ENCODE measurements at places on chromosomes 16 and 17.

DNA sequence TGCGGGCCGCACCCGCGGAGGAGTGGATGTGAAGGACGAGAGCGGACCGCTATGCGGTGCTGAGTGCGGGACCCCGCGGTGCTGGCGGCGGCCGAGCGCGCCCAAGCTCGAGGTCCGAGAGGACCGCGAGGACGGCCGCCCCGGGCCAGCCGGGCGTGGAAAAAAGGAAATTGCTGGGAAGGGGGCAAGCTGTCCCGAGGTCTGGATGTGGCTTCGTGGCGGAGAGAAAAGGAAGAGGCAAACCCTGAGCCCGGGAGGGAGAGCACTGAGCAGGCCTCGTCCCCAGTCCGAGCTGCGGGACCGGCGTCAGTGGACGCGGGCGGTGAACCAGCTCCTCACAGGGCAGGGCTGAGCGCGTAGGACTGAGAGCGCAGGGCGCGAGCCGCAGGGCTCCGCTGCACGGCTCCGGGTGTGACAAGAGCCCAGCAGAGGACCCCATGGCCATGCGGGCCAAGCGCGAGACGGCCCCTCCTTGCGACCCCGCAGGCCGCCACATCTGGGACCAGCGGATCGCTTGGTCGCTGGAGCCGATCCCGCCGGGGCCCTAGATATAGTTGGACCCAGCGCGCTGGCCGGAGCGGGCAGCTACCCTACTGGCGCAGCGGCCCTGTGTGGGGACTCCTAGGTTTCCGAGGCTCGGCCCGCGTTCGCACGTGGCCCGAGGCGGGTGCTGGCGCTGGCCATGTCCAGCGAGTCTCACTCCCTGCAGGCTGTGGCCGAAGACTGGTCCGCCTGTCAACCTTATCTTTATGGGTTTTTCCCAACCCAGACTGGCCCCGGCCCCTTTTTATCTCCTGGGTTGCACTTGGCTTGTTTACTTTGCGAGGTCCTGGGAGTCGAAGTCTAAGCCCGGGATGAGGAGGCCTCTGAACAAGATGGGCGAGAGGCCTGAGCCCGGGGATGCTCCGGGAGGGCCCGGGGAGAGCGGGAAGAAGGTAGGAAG, 2.4 kb downstream of the TBX4 start:
- no peak for DNase-seq

- DNase-seq: no peak
Measured at GRCh38 chr17:75808905-75809621, 24.5 kb downstream of the UNK start.

DNA sequence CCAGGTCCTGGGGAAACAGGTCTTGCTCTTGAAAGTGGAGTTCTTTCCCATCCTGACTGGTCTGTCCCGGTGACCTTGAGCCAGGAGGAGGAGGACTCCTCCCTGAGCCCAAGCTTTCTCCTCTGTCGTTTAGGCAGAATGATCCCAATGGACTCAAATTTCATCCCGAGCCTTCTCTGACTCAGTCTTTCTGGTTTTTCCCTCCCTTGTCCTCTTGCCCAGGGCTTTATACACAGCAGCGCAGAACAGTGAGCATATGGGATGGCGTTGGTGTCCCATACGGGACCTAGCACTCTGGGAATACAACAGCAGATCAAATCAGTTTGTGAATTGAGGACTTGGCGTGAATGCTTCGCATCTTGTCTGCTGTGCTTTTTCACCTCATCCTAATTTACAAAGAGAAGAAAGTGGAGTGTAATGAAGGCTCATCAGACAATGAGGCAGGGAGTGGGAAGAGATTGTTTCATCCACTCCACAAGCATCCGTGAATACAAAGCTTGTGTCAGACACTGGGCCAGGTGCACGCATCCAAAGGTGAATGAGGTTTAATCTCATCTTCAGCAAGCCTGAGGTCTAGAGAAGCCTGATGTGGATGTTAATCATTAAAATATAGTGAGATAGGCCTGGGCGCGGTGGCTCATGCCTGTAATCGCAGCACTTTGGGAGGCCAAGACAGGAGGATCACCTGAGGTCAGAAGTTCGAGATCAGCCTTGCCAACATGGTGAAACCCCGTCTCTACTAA, 1.1 kb upstream of the XYLT1 start:
- no peak for DNase-seq

GRCh38 chr16:85202631-85203461, 90.6 kb upstream of the CIBAR2 start:
- DNase-seq: peak; percentile 94

DNA sequence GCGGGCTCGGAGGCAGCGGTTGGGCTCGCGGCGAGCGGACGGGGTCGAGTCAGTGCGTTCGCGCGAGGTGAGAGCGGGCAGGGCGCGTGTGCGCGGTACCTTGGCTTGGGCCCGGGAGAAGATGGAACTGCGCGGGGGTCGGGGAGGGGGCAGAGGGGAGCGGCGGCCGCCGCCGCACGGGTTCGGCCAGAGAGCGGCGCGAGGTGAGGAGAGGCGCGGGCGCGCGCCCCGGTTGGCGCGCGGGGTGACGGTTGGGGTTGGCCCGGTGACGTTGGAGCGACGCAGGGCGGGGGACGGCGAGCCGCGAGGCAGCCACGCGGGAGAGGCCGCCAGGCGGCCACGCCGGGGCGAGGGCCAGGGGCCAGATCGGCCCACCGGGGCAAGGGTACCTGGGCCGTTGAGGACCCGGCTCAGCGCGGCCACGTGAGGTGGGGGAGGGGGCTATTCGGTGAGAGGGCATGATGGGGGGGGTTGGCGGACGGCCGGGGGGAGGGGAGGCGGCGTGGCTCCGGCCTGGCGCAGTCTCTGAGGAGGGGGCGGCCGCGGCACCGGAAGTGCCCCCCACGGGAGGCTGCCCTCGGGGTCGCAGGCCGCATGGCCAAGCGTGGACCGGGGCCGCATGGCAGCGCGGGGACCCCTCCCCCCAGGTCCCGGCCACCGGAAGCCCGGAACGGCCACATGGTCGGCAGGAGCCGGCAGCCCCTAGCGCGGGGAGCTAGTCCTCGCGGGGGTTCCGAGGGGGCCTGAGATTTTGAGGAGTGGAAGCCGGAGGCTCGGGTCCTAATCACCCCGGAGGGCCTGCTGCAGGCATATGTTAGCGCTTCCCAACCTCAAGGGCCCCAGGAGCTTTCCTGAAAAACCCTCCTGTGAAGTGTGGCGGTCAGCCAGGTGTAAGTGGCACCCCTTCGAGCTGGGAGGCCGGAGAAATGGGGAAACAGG, 527 bp downstream of the EIF5A start:
- DNase-seq: no peak

DNA sequence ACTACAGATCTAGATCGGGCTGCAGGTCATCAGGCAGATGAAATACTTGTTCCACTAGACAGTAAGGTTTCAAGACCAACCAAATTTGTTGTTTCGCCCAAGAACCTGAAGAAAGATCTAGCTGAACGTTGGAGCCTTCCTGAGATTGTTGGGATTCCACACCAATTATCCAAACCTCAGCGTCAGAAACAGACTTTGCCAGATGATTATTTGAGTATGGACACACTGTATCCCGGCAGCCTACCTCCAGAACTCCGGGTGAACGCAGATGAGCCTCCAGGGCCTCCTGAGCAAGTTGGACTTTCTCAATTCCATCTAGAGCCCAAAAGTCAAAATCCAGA, 14.4 kb downstream of the LRRC37B start:
- no peak for DNase-seq

DNA sequence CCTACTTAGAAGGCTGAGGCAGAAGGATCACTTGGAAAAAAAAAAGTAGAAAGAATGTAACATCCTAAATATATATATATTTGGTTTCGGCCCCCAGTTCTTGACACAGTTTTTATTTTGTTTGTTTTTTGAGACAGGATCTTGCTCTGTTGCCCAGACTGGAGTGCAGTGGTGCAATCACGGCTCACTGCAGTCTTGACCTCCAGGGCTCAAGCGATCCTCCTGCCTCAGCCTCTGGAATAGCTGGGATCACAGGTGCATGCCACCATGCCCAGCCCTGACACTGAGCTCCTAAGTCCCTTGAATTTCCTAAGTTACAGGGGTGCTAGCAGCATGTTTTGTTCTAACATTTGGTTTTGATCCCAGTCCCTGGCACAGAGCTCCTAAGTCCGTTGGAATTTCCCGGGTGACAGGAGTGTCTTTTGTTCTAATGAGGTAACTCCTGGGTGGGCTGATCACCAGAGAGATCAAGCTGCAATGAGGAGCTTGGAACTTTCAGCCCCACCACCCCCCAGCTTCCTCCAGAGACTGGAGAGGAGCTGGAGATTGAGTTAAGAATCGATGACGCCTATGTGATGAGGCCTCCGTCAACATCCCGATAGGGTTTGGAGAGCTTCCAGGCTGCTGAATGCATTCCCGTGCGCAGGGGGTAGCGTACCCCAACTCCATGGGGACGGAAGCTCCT, 20.0 kb downstream of the MXRA7 start:
- DNase-seq: no peak

GRCh38 chr17:17437461-17437860, 39.3 kb upstream of the MED9 start:
- no peak for DNase-seq

DNA sequence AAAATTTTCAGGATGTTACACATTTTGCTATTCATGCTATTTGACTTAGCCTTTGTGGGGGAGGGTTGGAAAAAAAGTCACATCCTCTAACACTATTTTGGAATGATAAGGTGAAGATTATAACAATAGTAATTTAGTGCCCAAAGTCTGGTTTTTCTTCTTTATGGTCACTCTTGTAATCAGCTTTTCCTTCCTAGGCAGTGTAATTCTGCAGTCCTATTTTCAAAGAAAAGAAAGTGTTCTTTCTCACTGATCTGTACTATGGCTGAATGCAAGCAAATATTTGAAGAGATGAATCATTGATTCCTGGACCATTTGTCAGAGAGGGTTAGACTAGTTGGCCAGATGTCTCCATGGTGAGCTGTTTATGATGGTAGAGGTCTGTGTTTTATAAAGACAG, 8.4 kb downstream of the RSPRY1 start:
- DNase-seq: peak; percentile 71

DNA sequence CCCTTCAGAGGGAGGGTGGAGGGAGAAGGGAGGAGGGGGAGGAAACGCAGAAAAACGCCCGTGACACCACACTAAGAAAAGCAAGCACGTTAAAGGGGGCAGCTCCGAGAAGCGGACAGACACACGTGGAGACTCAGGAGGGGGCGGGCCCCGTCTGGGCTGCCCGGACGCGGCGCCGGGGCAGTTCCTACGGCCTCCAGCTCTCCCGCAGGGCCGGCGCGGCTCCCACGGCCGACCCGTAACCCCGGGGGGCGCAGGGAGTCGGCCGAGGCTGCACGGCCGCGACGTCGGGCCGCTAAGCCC, 362 bp downstream of the KLHDC4 start:
- DNase-seq: no peak

DNA sequence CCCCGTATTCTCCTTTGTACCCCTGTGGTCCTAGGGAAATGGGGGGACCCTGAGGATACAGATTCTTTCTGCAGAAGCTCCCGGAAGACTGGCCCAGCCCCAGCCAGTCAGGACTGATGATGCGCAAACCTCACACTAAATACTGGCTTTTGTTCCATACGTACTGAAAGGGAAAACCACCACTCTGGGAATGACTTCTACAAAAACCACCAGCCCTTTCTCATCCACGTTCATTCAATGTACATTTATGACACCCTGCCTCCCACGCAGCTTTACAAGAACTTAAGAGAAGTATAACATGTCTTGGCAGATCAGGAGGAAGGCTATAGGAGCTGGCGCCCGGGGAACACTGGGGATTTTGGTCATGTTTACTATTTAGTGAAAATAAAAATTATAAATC, 70.6 kb downstream of the MARCHF10 start:
- DNase-seq: no peak

- DNase-seq: no peak
Measured at GRCh38 chr16:54931120-54932014, 702 bp downstream of the IRX5 start.

DNA sequence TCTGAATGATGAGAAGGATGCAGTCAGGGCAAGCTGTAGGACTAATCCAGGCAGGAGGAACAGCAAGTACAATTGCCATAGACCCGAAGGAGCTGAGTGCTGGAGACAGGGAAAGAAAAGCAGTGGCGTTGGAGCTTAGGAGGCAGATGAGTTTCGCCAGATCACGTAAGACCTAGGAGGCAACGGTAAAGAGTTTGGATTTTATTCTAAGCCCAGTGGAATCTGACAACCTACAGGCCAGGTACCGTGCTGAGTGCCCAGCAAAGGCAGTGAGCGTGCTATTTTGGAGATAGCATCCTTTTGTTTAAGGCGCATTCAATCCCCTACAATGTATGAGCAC, 1.2 kb downstream of the USP43 start:
- no peak for DNase-seq

DNA sequence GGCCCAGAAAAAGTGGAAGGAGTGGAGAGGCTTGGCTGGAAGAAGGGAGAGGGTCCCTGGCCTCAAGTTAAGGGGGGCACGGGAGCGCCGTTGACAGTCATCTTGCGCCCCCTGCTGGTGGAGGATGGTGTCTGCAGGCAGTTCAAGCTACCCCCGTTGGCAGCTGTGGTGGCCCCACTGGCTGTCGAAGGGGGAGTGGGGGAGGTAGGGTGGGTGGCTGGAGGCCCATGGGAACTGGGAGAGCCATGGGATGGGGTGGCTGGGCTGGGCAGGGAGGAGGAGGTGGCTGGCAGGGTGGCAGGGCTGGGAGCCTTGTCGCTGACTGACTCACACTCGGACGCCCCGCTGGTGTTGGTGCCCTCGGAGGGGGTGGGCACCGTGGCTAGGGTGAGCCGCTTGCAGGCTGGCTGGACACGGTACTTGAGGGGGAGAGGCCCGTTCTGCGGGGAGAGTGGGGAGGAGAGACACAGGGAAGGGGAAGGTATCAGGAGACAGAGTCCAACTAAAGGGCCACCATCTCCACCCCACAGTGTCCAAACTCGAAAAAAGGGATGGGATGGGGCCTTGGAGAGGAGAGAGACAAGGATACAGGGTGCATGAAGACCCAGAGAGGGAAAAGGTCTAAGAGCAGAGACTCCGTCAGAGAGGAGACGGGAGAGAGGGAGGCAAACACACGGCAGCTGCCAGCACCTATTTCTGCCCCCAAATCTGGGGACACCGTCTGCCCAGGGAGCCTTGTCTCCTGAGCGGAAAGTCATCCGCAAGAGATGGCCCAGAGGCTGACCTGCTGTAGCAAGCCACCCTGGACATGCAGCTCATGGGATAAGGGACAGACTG, 5.2 kb downstream of the CISD3 start:
- no peak for DNase-seq

GRCh38 chr16:28866454-28866804, 2.8 kb downstream of the SH2B1 start:
- DNase-seq: no peak

DNA sequence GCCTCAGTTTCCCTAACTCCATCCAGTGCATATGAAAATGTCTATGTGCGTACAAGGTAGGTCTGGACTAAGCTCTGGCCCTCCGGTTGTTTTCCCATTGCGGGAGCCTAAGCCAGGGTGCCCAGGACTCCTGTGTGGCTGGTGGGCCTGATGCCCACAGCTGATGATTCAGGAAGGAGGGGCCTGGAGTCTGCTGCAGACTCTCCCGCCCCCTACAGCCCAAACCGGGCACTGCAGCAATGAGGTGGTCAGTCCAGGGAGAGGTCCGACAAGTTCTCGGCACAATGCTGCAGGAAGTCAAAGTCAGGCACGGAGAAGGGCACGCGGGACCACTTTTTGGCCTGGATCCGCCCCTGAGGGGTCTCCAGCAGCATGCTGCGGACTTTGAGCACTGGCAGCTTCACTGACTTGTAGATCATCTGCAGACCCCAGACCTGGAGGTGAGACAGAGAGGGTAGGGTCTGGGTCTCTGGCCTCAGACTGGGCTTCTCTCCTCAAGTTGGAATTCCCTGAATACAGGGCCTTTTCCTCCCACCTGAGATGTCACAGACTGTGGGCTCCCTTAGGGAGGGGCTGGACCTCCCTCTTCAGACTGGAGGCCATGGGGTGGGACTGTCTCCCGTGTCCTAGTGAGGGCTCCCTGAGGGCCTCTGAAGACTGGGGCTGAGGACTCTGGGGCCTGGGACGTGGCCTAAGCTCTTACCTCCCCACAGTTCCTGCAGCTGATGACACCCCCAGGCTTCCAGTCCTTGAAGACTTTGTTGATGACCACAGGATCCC, 3.4 kb upstream of the ZNF385C start:
- peak; percentile 13 for DNase-seq

Measured in AG04450 (cell line).